Subcutaneous adipose tissue (tissue), 4 donors: ENCODE measurements at places on chromosomes 2 and 18. TPM values are rescaled to one million over a fixed set of nuclear protein-coding genes. Genes with fewer than 3 reads are reported as not detected.

Gene MRO
- total RNA-seq = 3.2 TPM

Gene C2orf74
- total RNA-seq = 32.6 TPM

Gene VIT
- total RNA-seq = 114 TPM

Gene ALPI
- not detected for total RNA-seq

Gene SERPINB13
- not detected for total RNA-seq

Gene ARHGAP25
- 7.3 TPM for total RNA-seq

Gene ESPNL
- total RNA-seq = 0.68 TPM

Gene VAMP8
- 38.5 TPM for total RNA-seq

Gene PLCD4
- total RNA-seq = 2.6 TPM
